Activated naive CD8-positive, alpha-beta T cell treated with anti-CD3 and anti-CD28 coated beads, Interleukin-2, amount 50 U/mL, for 24 hours (primary cell): ENCODE measurements at places on chromosomes 4 and X.

GRCh38 chr4:185322803-185323202, 72.9 kb downstream of the LRP2BP start:
- DNase-seq: no peak

DNA sequence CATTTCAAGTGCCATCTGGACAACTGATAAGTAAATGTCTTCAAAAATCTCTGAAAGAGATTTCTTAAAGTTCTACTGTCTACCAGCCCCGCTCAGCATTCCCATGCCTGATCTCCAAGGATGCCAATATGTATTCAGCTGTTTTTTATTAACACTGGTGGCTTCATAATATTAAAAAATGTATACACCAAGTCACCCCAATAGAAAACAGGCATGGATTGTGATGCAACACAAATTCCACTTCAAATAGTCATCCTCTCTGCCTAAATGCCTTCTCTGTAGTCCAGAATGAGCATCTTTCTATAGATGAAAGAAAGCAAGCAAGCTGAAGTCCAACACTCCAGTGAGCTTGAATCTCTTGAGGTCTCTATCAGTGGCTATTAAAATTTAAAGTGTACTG, 152.2 kb upstream of the PPARGC1A start:
- DNase-seq: no peak

DNA sequence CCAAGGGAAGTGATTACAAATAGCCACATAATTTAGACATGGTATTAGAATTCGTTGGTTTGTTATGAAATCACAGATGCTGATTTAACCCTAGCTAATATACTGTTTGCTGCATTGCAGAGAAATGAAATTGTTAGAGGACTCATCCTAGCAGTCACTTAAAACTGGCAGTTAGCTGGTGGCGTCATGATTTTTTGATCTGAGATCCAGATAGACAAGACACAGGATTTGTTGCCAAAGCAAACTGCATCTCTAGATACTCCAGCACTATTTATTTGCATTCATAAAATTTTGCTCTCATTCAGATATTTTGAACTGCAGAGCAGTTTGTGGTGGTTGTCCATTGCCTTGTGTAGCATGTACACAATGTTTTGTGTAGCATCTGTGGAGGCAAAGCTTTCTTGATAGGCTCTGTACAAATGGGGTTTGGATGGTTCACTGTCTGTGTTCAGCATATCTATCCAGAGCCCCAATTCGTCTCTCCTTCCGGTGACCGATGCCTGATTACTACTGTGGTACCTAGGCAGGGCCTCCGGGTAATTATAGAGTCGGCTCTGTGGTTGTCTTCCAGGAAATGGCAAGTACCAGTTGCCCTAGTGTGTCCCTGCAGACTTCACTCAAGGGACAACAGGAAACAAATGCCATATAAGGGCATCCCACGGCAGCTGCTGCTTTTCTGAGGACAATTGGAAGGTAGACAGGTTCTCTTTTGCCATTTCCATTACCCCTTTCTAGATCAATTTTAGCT, 30.1 kb upstream of the SPARCL1 start:
- peak; percentile 32 for DNase-seq

- no peak for DNase-seq
Measured at GRCh38 chr4:185623444-185624258, 88.3 kb upstream of the PDLIM3 start.

DNA sequence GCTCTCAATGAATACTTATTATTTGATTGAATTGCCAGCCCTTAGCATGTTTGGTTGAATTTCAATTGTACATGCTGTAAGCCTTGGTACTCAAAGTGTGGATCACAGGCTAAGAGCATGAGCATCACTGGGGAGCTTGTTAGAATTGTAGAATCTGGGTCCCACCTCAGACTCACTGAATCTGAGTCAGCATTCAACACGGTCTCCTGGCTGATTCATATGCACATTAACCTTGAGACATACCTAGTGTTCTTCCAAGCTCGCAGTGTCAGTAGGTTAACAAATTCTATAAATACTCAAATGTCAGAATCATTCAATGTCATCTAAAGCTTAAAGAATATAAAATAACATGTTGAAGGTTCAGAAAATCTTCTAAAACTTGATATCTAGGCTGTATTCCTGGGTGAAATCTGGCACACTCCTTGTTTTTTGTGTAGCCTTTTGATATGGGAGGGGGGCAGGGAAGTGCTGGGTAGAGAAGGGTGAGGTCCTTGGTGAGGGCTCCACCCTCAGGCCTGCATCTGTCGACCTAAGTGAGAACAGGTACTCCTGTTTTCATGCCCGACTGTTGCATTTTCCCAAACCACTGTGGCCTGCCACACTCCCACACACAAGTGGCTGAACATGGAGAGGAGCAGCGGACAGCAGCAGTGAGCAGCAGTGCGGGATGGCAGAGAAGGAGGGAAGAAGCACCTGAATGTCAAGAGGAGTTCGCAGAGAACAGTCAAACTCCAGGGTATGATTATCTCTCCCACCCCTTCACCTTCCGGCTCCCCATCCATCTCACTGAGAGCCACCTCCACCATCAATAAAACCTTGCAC, 529.6 kb upstream of the IGFBP7 start:
- no peak for DNase-seq

DNA sequence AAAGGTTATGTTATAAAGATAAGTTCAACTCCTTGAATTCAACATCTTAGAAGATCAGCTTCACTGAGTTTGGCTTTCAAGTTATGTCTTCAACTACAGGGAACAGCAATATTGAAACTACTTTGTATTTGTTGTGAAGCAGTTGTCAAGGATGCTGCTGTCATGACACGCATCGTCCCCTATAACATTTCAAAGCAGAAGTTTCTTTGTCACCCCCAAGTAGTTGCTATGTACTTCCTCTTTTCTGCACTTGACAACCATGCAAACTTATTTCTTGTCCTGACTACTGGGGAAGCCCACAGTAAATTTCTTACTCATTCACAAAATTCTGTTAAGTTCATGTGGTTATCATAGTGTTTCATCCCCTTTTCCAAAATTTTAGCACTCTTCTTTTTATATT, 14.3 kb downstream of the ANTXR2 start:
- DNase-seq: no peak

DNA sequence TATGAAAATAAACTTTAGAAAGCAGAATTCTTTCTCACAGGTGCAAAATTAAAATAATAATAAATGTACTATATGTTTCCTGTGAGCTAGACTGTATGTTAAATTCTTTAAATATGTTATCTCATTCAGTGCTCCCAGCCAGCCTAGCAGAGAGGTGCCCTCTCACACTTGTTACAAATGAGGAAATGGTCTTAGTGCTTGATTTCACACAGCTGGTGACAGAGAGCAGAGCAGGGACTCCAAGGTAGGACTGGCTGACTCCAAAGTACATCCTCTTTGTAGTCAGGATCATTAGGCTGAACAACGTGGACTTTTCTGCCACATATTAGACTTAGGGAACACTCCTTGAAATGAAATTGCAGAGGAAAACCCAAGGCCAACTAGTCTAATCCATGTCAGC, 72.0 kb upstream of the HHIP start:
- DNase-seq: no peak

DNA sequence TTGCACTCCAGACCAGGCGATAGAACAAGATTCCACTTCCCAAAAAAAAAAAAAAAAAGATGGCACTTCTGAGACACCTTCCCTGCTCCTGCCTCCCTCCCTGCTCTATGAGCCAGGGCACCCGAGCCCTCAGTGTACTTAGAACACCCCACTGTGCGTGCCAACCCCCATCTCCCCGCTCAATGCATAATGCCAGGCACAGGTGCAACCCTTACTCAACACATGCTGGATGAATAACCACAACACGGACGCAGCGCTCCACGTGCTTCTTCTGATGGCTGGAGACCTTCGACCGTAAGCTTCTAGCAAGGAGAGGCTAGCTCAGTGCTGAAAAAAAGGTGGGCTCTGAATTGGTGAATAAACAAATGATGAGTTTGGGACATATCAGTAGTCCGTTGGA, 19.9 kb upstream of the IRAK1 start:
- DNase-seq: no peak

- no peak for DNase-seq
Measured at GRCh38 chr4:48543796-48544195, 53.7 kb downstream of the ZAR1 start.

GRCh38 chr4:42596918-42597317, 60.0 kb downstream of the ATP8A1 start:
- DNase-seq: no peak

GRCh38 chr4:80101071-80101791, 28.2 kb upstream of the ANTXR2 start:
- no peak for DNase-seq

GRCh38 chrX:134538316-134538715, 78.4 kb downstream of the HPRT1 start:
- no peak for DNase-seq

- DNase-seq: no peak
Measured at GRCh38 chrX:122269243-122269781, 914.8 kb upstream of the GRIA3 start.

- DNase-seq: no peak
Measured at GRCh38 chrX:9133426-9133825, 99.5 kb upstream of the FAM9B start.

DNA sequence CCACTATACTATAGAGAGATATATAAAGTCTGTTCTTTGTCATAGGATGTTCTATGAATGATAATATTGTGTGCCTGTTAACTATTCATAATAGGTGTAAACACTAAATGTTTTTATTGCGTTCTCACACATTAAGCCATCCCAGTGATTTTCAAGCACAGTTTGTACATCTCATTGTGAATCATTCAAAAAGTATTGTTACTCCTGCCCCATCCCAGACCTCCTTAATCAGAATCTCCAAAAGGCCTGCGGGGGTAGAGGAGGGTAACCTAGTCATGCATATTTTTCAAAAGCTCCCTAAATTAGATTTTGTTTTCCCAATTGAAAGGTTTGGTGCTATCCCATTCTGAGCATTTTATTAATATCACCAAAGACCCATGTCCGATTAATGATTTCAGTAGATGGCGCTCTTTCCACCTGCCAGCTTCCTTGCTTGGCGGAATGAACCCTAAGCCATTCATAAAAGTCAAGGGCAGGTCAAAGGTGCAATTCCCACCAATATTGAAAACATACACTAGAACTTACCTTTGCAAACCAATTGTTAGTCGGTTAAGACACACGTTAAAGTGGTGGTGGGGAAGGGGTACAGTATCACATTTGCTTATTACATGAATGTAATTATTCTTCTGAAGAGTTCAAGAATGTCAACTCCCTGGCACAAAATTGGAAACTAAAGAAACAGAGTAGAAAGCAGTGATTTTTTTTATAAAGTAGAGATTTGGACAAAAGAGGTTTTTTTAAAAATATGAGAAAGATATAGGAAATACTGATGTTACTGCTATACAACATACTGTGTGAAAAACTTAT, 5.8 kb upstream of the TET2 start:
- DNase-seq: peak; percentile 41
